ENCODE measurements at places on chromosomes 7 and 10. TPM values are rescaled to one million over a fixed set of nuclear protein-coding genes. Genes with fewer than 3 reads are reported as not detected.

DNA sequence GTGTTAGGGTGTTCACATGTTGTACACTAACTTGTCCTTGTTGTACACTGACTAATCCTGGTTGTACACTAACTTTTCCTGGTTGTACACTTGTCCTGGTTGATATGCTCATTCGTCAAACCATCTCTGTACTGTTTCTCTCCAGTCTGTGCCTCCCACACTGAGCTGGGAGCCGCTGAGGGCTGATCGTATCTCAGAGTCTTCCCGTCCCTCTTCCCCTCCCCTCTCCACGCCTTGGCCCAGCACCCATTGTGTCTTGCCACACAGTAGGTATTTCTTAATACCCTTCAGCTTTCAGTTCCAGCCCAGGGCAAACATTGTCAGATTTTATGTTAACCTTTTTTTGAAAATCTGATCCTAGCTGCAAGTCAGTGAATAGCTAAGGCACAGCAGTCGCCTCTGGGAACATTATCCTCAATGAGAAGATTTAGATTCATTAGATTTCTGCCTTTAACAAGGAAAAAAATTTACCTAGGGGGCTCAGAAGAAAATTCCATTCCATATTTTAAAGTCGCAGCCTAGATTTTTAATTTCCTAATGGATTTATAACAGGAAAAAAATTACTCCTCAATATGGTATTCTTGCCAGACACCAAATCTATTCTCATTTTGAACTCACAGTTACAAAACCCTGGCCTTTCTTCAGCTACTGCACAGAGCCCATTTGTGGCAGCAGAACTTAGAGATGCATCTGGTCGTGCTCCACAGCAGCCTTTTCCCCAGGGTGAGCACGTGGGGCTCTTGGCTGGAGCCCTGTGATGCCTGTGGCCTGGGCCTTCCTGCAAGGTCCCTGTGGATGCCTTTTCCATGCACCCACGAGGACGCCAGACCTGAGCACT is 33.0 kb upstream of the CHST15 start:
- H3K4me3 ChIP-seq = no peak overlapping the region
- no peaks in the 10 kb centered on the region for H3K36me3 ChIP-seq
- H3K4me1 ChIP-seq = no peaks in the 10 kb centered on the region
- H3K27ac ChIP-seq = no peak overlapping the region
- H3K27me3 ChIP-seq = no peaks in the 10 kb centered on the region
- DNase-seq = no peak

DNA sequence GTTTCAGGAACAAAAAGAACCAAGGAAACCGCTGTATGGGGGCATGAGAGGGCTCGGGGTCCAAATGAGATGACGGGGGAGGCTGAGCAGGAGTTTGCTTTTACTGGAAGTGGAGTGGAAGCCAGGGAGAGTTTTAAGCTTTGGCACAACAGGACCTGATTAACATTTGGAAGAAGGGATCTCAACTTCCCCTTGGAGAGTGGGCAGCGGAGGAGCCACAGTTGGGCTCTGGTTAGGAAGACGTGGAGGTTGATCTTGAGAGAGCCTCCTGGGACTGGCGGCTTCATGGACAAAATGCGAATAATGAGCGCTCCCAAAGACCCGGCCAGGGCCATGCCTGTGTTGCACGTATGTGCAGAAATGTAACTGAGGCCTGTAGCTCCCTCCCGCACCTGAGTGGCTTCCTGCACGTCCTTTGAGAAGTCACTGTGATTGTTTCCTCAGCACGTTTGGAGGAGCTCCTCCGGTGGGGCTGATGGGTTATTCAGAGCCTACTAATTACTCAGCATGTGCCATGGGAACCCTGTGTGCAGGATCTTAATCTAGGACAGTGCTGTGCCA is 595.3 kb upstream of the MGMT start:
- no peak overlapping the region for H3K27ac ChIP-seq
- no peaks in the 10 kb centered on the region for H3K36me3 ChIP-seq
- no peaks in the 10 kb centered on the region for H3K27me3 ChIP-seq
- H3K4me1 ChIP-seq = peaks cover 5% of the 10 kb centered on the region
- H3K4me3 ChIP-seq = no peak overlapping the region

Gene TMEM270
- not detected for total RNA-seq

DNA sequence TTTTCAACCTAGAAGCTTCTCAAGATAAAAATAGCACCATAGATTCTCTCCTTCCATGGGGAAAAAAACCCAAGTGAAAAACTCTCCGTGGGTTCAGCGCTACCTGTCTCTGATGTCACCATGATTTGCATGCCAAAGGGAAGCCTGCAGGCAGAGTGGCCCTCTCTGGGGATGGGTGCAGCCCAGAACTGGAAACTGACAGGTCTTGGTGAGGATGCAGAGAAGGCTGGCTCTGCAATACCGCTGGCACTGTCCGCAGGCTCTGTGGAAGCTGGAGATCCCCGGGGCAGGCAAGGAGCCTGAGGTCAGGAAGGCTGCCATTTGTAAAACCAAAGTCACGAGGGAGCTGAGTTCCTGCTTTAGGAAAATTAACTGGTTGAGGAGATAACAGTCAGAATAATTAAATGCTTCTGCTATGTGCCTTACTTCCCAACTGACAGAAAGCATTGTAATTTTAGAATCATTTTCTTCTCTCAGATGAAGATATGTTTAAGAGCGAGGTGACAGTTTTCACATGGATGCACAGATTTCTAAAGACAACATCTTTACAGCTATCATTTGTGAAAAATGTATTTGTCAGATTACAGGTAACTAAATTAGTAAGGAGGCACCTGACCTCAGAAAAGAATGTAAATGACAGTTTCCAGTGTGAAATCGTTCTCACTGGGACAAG is 731.5 kb upstream of the FZD8 start:
- no peak overlapping the region for H3K4me3 ChIP-seq
- no peaks in the 10 kb centered on the region for H3K4me1 ChIP-seq
- DNase-seq = no peak
- H3K36me3 ChIP-seq = no peaks in the 10 kb centered on the region

Gene AFAP1L2
- total RNA-seq = 8.5 TPM

Gene VPS37D
- total RNA-seq = 1.3 TPM

Gene TCAF2
- total RNA-seq = 0.70 TPM

Gene C10orf62
- total RNA-seq = 0.26 TPM

DNA sequence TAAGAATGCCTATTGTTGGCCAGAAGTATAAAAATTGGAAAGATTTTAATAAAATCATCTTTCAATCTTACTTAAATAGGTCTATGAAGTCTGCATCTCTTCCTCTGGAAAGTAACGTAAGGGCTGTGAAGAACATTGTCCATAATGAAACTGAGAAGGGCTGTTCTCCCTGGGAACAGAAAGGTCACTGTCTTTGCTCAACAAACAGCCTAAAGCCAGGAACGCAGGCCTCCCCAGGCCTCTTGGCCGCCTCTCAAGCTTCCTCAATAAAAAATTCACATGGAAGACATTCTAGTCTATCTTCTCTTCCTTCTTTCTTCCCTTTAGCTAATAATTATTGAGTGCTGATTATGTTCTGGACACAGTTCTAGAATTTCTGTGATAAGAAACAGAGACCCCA is 9.1 kb upstream of the IDI2 start:
- peaks cover 9% of the 10 kb centered on the region for H3K36me3 ChIP-seq
- no peaks in the 10 kb centered on the region for H3K27me3 ChIP-seq
- H3K4me3 ChIP-seq = no peak overlapping the region
- H3K4me1 ChIP-seq = peaks cover 19% of the 10 kb centered on the region
- no peak for DNase-seq
- H3K27ac ChIP-seq = no peak overlapping the region

Measured in MCF 10A (cell line).